ENCODE measurements at places on chromosomes 3 and 15.

DNA sequence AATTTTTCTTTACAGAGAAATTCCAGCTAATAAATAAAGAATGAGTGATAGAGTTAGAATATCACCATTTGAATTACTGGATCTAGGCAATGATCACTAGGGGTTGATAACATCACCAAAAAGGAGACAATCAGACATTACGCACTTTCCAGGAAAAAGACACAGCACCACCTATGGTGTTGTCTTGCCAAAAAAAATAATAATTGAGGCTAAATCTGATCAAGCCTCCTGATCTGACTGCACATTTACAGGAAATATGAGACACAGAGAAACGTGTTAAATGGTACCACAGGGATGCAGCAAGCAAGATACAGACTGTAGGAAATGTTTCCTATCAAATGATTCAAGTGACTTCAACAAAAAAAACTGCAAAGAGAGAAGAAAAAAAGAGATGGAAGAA, 92.8 kb downstream of the EOMES start:
- no peak for DNase-seq

- DNase-seq: no peak
These were observed 25.8 kb downstream of the RAF1 start for GRCh38 chr3:12638105-12638504.

DNA sequence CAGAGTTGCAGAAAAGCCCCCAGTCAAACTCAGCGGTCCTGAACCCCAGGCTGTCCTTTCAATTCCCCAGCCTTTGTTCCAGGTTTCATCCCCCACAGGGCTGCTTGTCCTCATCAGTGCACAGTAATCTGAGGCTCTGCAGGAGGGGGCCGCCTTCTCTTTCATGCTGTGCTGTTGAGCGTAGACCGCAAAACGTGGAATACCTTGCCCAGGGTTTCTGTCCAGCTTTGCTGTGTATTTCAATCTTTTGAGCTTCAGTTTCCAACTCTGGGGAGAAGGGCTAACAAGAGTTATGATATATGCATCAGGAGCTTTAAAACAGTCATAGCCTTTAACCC, 64.8 kb downstream of the FAM43A start:
- no peak for DNase-seq

DNA sequence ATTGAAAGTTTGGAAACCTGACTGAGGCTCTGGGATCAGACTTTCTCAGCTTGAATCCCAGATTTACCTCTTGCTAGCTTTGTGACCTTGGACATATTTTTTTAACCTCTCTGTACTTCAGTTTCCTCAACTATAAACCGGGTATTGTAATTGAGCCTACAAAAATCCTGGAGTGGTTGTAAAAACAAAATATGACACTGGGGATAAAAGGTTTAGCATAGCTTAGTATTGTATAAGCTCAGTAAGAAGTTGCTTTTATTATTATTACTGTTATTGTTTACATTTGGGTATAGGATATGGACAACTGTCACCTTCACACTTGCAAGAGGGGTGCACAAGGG, 21.5 kb downstream of the C2CD4A start:
- no peak for DNase-seq

DNA sequence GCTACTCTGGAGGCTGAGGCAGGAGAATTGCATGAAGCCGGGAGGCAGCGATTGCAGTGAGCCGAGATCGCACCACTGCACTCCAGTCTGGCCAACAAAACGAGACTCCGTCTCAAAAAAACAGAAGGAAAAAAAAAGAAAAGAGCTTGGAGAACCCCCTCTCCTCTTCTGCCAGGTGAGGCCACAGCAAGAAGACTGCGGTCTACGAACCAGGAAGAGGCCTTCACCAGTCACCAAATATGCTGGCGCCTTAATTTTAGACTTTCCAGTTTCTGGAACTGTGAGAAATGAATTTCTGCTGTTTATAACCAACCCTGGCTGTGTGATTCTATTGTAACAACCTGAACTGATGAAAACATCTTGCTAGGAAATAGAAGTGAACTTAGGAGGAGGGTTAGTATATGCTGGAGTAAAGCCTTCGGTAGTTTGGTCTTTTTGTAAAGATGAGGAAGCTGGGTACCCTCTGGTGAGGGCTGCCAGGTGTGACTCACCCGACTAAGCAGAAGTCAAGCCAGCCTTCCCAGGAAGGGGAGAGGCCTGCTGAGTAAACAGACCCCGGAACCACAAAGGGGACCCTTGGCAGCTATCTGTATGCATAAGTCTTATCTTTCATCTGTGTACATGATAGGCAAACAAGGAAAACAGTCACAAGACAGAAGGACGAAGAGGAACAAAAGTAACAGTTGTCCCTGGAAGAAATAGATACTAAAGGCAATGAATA, 78.7 kb downstream of the KLF13 start:
- DNase-seq: no peak

GRCh38 chr3:4231041-4231440, 72.1 kb upstream of the SETMAR start:
- no peak for DNase-seq

DNA sequence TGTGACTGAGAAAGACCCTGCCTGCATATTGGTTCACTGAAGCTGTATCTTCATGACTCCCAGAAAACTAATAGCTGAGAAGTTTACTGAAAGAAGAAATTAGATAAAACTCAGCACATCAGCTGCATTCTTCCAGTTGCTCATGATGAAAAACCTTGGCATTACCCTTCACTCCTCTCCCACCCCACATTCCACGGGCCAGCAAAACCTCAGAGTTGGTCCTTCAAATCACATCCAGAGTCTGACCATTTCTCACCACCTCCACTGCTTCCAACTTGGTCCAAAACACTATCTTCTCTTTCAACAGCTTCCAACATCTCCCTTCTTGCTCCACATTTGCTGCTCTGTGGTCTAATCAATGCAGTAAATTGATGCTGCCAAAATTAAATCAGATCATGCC, 97.1 kb downstream of the CD47 start:
- no peak for DNase-seq

DNA sequence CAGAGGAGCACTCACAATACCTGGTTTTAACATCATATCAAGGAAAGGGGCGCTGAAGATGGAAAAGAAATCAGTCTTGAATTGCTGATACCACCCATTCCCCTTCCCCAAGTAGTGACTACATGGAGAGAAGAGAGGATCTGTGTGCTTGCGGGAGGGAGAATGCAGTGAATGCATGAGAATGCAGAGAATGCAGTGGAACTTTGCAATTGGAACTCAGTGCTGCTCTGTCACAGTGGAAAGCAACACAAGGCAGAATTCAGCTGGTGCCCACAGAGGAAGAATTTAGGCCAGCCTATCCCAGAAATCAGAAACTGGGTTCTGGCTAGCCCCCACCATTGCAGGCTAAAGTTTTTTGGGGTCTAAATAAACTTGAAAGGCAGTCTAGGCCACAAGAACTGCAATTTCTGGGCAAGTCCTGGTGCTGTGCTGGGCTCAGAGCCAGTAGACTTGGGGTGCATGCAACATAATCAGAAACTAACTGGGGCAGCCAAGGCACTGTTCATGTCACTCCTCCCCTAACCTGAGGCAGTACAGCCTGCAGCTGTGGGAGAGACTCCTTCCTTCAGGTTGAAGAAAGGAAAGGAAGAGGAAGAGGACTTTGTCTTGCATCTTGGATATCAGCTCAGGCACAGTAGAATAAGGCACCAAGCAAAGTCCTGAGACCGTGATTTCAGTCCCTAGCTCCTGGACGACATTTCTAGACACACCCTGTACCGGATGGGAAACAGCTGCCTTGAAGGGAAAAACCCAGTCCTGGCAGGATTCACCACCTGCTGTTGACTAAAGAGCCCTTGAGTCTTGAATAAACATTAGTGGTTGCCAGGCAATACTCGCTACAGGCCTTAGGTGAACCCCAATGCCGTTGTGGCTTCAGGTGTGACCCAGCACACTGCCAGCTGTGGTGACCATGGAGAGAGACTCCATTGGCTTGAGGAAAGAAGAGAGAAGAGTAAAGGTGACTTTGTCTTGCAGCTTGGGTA, 329.3 kb downstream of the TBL1XR1 start:
- DNase-seq: no peak

DNA sequence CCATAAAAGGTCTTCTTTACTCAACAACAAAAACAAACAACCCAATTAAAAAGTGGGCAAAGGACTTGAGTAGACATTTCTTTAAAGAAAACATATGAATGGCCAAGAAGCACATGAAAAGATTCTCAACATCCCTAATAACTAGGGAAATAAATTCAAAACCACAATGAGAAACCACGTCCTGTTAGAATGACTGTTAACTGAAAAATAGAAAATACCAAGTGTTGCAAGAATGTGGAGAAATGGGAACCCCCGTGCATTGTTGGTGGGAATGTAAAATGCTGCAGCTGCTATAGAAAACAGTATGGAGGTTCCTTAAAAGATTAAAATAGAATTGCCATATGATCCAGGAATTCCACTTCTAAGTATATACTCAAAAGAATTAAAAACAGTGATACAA, 34.8 kb downstream of the NMNAT3 start:
- no peak for DNase-seq

DNA sequence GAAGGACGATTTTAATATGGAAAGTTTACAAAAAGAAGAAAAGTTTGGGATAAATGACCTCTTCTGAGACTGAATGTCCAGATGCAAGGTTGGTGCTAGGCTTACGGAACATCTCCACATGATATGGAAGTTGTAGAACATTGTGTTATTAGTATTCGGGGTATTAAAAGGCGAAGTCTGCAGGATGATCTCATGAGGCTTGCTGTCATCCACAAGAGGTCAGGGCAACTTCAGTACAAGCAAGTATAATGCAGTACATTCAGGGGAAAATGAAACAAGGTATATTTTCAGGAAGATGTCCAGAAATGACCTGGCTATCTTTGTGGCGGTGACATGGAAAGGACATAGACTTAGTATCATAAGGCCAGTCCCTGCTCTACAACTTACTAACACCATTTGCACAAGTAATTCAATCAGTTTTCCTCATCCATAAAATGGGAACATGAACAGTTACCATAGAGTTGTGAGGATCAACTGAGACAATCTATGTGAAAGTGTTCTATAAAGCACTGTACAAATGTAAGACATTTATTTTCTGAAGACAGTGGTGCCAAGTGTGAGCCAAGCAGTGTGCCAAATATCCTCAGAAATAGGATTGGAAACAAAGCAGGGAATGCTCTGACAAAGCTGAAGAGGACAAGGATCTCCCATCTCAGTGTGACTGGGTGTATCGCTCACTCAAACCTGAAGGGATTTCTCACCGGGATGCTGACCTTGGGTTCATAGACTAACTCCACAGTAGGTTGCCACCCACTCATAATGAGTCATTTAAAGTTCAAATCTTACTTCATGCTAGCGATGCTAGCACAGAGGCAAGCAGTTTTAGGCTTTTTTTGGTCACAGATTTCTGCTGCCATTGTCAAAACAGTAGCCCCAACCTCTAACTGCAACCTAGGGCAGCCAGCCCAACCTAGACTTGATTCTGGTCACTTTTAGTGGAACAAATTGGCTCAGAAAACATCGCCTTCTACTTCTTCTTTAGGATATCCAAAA, 118.3 kb downstream of the TIGIT start:
- no peak for DNase-seq

- DNase-seq: no peak
These were observed 64.1 kb downstream of the CCDC33 start for GRCh38 chr15:74300057-74300795.

- DNase-seq: no peak
These were observed 386.5 kb upstream of the TPM1 start for GRCh38 chr15:62656071-62656470.

- no peak for DNase-seq
These were observed 270.8 kb upstream of the TOPAZ1 start for GRCh38 chr3:43970920-43971319.
